ENCODE measurements at places on chromosomes 1 and 21.

DNA sequence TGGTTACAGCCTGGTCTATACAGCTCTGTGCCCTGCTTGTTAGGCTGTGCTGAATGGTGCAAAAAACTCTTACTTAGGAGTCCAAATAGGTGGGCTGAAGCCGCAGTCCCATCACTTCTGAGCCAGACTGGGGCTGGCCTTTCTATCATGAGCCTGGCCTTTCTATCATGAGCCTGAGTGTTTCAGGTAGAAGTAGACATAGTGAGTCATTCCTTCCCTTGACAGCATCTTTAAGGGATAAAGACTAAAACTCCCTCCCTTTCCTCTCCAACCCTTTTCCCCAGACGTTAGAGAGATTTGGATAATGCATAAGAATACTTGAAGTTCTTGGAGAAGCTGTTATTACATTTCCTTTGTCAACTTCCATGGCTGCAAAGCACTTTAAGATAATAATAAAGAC lies 46.5 kb upstream of the PARP1 start:
- no peak for DNase-seq

DNA sequence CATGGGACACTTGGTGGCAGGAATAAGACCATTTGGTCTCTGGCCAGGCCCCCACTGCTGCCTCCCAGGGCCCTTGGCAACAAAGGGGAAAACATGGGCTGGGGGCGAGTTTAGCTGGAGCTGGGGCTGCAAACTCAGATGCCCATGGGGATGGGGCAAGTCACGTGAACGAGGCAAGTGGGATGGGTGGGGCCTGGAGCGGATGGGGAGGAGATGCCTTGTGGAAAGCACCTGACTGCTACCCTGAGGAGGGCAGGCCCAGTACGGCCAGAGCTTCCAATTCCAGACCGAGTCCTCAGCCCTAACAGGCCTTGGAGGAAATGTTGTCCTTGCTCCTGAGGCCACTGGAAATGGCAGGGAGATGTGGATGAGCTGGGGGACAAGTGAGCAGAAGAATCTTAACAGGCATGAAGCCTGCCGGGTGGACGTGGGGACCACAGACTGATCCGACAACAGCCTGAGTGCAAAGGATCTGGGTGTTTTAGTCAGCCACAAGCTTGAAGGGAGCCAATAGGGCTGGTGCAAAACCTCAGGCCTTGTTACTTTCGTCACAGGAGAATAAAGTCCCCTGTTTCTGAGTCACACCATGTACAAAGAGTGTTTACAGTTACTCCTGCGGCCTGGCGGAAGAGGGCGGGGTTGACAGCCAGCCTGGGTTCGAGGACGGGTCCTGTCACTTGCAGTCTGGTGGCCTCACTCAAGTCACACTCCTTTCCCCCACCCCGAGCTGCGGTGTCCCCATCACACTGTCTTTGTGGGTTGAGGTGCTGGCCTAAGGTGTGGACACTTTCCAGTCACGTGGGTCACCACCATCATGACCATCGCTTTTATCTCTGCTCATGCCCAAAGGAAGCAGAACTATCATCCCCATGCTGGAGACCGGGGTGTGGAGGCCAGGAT lies 19.1 kb downstream of the RUNX3 start:
- DNase-seq = no peak

DNA sequence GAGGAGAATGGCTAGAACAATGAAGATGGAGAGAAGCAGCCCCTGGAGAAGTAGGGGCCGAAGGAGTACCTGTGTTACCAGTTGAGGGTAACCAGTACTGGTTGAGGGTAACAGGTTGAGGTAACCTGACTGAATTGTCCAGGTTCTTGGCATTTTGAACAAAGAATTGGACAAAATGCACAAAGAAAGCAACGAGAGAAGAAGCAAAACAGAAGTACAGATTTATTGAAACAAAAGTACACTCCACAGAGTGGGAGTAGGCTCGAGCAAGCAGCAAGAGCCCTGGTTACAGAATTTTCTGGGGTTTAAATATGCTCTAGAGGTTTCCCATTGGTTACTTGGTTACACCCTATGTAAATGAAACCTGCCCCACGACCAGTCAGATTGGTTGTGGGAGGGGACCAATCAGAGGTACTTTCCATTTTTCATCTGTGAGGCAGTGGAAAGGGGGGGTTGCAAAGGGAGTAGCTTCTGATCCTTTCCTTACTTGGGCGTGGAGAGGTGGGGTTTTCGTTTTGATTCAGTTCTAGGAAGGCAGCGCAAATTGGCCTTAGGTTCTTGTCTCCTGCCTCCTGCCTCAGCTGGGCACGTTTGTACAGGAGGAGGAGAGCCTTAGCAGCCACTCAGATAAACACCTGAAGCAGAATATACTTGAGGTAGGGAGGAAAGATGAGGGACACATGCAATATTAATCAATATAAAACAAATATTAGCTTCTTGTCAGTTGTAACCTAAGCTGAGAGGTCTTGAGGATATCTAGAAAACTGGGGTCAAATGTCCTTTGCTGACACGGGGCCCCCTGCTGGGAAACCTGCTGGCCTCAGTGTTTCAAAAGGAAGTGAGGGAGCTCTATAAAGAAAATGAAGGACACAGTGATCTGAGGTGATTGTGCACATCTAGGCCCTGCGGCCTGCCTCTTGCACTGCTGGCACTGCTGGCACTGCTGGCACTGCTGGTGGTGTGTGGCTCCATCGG lies 14.3 kb upstream of the LSM10 start:
- DNase-seq = peak; percentile 39

GRCh38 chr1:49306507-49307070 lies 529.9 kb upstream of the BEND5 start:
- DNase-seq = no peak

DNA sequence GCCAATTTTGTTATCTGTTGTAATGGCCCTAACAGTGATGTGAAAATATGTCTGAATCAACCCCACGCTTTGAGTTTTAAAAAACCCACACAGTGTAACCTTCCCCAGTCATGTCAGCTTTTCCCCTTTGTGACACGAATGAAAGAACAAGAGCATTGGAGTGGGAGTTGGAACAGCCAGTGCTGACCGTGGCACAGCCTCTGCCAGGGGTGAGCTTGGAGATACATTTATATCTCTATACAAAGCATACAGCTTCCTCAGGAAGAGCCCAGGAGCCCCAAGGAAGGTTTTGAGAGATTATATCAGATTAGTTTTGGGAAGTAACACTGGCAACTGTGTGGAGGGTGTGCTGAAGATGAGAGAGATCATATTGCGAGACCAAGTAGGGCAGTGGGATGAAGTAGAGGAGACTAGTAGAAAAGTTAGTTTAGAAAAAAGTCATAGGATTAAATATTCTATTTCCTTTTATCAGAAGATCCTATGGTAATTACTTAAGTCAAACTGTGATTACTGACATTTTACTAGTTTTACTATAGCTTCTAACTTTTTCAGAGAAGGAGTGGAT lies 15.9 kb downstream of the LRRC8B start:
- DNase-seq = no peak

- no peak for DNase-seq
These were observed 94.1 kb downstream of the PCBP3 start for GRCh38 chr21:45737485-45738166.

Measured in HT1080 (cell line).